ENCODE measurements at places on chromosomes 12 and 14.

GRCh38 chr12:45670346-45671065 lies 59.0 kb upstream of the ARID2 start:
- DNase-seq: no peak

DNA sequence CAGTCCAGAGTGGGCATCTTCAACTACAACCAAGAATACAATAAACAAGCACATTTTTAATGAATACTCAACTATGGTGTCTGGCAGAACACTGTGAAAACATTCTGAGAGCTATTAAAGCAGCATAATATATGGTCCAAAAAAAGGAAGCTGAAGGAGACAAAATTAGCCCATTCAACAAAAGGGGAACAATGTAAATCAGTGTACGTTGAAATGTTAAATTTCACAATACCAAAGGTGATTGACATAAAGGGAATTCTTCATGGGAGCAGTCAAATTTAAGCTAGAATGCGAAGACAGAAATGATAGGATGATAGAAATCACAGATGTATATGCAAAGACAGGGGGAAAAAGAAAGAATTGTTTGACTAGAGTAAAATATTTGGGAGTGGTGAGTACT lies 41.3 kb upstream of the SYCP3 start:
- DNase-seq: no peak

- DNase-seq: no peak
Observed at GRCh38 chr12:76252031-76252430, 96.2 kb downstream of the BBS10 start.

GRCh38 chr14:59305836-59306555 lies 117.5 kb downstream of the DAAM1 start:
- no peak for DNase-seq

DNA sequence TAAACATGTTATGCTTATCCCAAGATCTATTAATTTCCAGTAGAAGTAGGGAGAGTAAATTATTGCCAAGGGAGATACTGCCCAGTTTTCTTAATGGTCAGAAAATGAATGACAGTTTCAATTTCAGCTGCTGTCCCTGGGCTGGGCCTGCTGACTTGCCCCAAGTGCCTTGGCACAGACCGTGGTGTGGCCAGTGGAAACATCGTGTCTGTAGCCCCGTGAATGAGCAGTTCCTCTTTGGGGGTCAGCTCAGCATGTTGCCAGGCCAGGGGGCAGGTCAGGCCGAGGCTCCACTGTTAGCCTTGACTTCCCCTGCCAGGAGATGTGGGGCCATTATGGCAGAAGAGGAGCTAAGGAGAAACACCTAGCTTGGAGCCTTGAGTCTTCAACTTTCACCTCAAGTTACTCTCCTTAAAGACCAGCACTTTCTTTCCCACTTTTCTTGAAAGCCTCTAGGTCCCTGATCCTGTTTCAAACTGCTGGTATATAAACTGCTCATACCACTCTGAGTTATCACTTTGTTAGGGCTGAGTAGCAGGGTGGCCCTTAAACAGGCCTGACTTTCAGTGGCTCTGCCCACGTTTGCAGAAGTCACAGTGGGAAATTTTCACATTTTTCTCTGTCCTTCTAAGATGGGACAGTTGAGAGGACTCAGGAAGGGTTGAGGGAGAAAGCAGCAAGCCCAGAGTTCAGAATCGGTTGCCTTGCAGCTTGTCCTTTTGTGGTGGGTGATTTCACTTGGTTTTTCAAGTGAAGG lies 73.2 kb downstream of the SUSD6 start:
- DNase-seq: no peak

- DNase-seq: no peak
Observed at GRCh38 chr14:100823413-100824080, 2.4 kb upstream of the MEG3 start.

DNA sequence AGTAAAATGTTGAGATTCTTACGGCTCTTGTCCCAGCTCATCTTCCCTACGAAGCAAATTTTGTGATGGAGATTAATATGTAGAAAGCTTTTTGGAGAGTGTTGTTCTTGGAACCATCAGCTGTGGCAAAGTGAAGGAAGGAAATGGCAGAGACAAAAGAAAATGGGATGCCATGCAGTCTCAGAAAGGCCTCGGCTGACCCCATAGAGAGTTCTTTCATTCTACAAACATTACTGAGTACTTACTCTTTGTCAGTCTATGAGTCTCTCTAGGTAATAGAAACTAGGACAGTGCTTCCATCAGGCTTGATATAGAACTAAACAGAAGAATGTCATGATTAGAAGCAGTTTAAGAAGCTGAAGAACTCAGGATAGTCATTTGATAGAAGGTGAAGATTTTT lies 134.1 kb downstream of the PLEKHA5 start:
- DNase-seq: peak; percentile 26

GRCh38 chr12:108589840-108590229 lies 8.0 kb downstream of the TMEM119 start:
- no peak for DNase-seq

- DNase-seq: no peak
Observed at GRCh38 chr12:105977652-105978051, 161.1 kb downstream of the NUAK1 start.

- DNase-seq: peak; percentile 10
Observed at GRCh38 chr12:10968765-10969456, 17.8 kb downstream of the TAS2R50 start.

DNA sequence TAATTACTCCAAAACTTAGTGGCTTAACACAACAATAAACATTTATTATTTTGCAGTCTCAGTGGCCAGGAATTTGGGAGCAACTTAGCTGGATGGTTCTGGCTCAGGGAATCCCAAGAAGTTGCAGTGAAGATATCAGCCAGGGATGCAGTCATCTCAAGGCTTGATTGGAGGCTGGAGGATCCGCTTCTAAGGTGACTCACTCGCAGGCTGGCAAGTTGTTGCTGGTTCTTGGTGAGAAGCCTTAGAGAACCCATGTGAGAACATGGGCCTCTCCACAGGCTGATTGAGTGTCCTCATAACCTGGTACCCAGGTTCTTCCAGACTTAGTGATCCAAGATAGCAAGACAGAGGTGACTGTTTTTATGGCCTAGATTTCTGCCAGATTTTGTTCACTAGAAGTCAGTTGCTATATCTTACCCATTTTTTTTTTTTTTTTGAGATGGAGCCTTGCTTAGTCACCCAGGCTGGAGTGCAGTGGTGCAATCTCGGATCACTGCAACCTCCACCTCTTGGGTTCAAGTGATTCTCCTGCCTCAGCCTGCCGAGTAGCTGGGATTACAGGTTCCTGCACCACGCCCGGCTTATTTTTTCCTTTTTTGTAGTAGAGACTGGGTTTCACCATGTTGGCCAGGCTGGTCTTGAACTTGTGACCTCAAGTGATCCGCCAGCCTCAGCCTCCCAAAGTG lies 32.5 kb downstream of the BRMS1L start:
- no peak for DNase-seq

DNA sequence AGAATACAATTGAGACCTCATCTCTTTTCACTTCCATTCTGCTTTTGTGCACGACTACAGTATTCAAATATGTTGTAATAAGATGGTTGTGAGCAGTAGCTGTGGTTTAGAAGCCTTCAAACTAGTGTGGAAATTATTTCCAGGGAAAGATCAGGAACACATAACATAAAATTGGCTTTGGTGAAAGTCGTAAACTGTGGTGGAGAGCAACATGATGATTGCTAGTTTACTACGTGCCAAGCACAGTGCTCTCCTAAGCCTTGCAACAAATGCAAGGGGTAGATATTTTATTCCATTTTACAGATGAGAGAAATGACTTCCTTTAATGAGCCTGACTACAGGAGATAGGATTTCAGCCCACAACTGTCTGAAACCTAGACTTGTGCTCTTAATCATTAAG lies 172.4 kb upstream of the LMNTD1 start:
- no peak for DNase-seq

GRCh38 chr12:109558374-109559199 lies 14.7 kb downstream of the MMAB start:
- no peak for DNase-seq

- no peak for DNase-seq
Observed at GRCh38 chr12:123284669-123285068, 13.0 kb upstream of the CDK2AP1 start.
